ENCODE measurements at places on chromosomes 5 and 9. TPM values are rescaled to one million over a fixed set of nuclear protein-coding genes. Genes with fewer than 3 reads are reported as not detected.

- no peak for DNase-seq
Measured at GRCh38 chr5:102529031-102529430, 30.2 kb upstream of the SLCO6A1 start.

Gene GABRP
- not detected for total RNA-seq

DNA sequence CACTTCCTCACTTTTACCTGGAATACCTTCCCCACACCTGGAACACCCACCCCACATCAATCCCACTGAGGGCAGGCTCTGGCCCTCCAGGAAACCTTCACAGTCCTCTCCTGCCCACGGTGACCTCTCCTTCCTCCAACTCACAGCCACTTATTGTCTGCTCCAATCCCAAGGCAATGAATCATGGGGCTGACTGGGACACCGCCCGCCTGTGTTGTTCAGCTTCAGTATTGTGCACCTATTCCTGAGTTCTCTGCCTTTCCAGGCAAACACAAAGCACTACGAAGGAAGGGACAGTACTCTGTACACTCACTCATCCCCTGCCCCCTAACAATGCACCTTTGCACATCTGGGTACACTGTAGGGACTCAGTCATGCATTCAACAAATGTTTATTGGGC, 7.3 kb downstream of the PCDH1 start:
- DNase-seq, result no peak

DNA sequence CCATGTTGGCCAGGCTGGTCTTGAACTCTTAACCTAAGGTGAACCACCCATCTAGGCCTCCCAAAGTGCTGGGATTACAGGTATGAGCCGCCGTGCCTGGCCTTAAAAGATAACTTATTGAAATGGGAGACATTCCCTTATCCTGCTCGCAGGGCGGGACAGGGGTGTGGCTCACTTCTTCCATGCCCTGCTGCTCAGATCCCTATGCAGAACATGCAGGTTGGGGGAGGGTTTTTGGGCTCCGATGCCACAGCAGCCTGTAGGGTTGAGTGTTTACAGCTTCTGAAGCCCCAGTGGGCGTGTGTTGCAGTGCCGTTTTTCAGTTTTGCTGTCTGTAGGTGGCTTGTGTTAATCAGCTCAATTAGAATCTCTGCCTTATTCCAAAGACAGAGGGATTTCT, 108.0 kb upstream of the BRINP1 start:
- DNase-seq, result no peak

DNA sequence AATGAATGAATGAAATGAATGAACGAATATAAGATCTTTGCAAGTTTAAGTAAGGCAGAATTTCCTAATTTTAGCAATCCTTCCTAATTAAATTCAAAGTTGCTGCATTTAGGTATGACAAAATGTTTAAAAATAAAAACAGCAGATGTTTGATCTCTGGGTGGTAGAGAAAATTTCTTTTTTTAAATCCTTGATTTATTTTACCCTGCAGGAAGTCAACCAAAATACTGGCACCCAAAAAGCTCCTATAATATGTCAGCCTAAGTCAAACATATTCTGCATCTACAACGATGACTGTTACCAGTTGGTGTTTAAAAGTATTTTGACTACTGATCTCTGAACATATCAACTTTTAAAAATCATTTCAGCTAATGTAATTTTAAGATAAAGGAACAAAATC, 58.4 kb downstream of the TTC39B start:
- no peak for DNase-seq

- DNase-seq, result no peak
Measured at GRCh38 chr5:134146651-134147518, 29.9 kb downstream of the SKP1 start.

Gene MEIKIN
- not detected for total RNA-seq

DNA sequence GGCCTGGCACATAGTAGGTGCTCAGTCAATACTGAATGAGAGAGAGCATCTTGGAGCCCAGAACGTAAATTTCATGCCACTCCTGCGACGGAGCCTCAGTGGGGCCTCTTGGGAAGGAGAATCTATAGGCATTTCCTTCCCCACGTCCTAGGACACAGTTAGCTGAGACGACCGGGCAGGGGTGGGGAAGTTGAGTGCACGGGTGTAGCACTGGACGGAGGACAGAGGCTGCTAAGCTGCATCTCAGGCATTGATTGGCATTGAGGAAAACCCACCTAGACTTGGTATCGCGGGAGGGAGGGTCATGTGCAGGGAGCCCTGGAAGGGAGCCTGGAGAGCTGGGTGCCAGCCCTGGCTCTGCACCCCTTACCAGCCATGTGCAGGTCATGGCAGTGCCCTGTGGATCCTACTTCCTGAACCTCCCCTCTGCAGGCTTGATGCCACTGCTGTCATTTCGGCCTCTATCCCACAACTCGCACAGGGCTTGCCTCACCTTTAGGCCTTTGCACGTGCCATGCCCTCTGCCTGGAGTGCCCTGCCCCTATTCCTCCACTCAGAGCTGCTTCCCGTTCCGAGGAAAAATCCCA, 25.6 kb downstream of the NEK6 start:
- no peak for DNase-seq

- DNase-seq, result no peak
Measured at GRCh38 chr9:99578666-99579065, 243.0 kb upstream of the NR4A3 start.

DNA sequence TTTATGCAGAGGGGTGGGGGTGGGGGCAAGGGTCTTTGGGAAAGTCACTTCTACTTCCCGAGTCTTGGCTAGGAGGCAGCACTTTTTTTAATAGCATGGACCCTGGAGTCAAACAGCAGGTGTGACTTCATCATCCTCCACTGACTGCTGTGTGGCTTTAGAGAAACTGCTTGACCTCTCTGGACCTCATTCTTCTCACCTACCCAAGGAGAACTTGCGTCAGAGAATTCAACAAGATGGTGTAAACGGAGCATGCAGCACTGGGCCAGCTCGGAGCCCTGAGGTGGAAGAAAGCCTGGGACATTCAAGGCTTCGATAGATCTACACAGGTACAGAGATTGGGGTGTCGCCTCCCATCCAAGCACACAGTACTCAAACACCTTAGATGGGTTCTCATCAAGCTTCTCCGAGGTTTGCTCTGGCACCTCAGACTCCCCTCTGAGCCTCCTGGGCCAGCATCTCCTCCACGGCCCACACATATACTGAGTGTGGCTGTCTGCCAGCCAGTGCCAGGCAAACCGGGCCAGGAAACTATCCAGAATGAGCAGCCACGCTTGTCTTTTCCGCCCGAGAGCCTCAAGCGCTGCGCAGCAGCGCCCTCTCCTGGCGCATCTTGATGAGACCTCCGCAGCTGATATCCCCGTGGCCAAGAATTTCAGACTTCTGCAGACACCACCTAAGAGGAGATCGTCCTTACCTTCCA, 4.6 kb upstream of the SLC25A48 start:
- peak; percentile 81 for DNase-seq

DNA sequence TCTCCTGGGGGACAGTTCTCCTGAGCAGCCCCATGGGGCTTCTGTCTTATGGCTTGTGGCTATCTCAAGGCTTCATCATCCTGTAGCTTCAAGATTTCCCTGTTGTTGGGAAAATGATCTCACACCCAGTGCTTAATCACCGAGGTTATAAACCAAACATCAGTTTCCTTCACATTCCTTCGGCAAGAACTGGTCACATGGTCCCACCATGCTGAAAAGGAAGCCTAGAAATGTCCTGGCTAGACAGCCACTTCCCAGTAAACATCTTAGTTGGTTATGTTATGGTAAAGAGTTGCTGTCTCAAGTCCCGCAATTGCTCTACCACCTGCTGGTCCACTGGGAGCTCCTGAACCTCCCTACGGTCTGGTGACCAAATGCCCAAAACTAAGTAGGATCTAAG, 66.0 kb downstream of the RAB3C start:
- no peak for DNase-seq

Gene ENHO
- not detected for total RNA-seq

GRCh38 chr5:59591162-59591561, 302.4 kb downstream of the PDE4D start:
- no peak for DNase-seq

DNA sequence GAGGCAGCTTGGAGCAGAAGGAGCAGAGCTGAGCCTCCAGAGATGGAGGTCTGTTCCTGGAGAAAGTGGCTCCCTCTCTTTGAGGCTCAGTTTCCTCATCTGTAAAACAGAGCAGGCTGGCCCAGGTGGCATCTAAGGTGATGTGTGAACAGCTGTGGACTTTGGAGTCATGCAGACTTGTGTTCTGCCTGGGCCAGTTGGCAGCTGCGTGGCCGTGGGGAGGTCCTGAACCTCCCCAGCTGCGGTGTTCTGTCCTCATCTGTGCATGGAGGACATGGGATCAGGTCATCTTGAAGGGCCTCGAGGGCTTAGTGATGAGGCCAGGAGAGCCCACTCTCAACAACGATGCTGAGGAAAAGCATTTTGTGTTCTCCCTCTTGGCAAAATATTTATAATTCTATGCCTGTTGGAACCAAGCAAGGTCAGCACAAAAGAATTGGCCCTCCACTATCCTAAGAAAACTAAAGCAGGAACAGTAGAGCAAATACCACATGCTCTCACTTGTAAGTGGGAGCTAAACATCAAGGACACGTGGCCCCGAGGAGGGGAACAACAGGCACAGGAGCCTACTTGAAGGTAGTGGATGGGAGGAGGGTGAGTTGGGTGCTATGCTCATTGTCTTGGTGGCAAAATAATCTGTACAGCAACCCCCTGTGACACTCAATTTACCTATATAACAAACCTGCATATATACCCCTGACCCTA, 63.2 kb upstream of the COL15A1 start:
- no peak for DNase-seq

- no peak for DNase-seq
Measured at GRCh38 chr9:74775396-74775795, 112.3 kb downstream of the TRPM6 start.

- peak; percentile 4 for DNase-seq
Measured at GRCh38 chr9:84670138-84671041, 861 bp downstream of the NTRK2 start.

Gene CARTPT
- not detected for total RNA-seq

DNA sequence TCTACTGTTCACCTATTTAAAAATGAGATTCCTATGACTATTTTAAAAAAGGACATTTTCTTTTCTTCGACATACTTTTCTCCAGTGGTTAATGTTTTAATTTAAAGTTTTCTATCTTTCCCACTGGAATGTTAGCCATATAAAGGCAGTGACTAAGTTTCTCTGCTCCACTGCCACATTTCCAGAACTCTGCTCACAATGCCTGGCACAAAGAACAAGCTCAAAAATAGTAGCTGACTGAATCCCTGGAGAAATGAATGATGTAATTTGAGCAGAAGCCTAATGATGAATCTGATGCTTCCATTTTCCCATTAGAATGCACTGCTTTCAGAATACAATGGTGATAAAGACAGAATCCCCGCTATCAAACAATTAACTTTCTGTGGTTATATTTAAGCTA, 817.8 kb downstream of the MTRR start:
- no peak for DNase-seq

Gene PCDHB14
- under 0.01 TPM for total RNA-seq

DNA sequence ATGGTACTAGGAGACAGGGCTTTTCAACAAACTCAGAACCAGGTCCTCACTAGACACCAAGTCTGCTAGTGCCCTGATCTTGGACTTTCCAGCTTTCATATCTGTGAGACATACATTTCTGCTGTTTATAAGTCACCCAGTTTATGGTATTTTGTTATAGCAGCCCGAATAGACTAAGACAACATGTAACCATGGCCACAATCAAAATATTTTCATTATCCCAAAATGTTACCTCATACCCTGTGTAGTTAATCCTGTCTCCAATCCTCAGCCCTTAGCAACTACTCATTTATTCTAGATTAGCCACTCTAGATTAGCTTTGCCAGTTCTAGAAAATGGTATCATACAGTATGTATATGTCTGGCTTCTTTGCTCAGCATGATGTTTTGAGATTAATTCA, 6.3 kb upstream of the ATG10 start:
- no peak for DNase-seq

DNA sequence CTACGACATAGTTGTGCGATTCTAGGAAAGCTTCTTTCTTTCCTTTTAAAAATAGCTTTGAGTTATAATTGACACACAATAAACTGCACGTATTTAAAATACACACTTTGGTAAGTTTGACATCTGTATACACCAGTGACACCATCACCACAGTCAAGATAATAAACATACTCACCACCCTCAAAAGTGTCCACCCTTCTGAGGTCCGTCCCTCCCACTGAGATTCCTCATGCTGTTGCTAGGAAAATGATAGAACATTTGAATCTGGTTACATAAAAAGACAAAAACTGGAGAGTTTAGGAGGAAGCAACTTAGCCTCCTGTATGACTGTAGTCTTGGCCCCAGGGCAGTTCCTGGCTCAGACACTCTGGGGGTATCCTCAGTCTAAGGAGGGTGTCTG, 17.2 kb downstream of the S100Z start:
- DNase-seq, result no peak

Gene PCDHA9
- under 0.01 TPM for total RNA-seq

Gene SLC46A2
- under 0.01 TPM for total RNA-seq

- peak; percentile 53 for DNase-seq
Measured at GRCh38 chr5:80238778-80239679, 16.8 kb downstream of the SERINC5 start.

Gene AMBP
- total RNA-seq, result not detected

DNA sequence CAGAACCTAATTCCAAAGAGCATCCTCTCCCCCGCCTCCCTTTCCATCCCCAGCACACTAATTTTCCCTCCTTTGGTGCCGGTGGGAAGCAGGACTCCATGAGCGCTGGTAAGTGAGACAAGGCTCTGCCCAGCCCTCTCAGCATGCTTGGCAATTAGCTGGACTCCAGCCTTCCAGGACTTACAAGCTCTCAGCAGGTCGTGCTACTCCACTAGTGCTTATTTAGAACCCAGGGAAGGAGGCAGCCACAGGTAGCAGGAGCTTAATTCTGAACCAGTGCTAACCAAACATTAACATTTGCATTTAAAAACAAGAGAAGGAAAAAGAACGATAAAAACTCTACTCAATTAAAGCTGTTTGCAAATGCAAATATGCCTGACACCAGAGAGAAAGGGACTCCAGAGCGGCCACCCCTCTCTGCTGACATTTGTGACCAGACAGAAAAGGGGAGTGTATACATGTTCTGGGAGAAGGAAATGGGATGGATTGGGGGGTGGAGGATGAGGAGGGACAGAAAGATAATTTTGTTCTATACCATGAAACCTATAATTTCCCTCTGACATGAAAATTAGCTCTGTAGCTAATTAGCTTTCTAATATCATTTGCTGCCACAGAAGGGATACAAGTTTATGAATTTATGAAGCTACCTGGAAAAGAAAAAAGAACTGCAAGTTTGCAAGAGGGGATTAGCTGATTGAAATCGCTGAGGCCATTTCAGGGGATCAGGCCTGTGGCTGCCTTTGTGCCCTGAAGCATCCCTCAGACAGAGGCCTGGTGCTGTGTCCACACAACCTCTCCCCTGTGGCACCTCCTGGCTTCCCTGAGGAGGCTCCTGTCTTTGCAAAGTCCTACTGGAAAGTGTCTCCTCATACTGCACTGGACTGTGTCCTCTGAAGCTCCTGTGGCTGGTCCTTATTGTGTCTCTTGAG, 266.3 kb downstream of the SEC61B start:
- no peak for DNase-seq

DNA sequence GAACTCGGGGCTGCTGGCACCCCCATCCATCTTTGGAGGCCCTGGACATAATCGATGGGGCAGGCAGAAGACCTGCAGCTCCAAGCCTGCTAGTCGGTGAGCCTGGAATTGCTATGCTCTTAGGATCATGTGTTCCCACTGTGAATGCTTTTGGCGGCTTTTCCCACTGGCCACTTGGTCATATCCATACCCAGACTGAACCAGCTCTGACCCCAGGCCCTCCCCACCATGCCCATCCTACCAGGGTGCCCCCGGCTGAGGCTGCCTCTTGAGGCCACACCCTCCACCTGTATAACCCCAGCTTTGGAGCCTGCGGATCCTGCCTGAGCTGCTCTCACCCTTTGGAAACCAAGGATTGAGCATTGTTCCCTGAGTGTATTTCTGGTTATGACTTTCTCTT, 113.5 kb downstream of the TENT4A start:
- no peak for DNase-seq
